Left ventricle myocardium inferior (tissue), 1 donor: ENCODE measurements at places on chromosomes 12 and 14. TPM values are rescaled to one million over a fixed set of nuclear protein-coding genes. Genes with fewer than 3 reads are reported as not detected.

DNA sequence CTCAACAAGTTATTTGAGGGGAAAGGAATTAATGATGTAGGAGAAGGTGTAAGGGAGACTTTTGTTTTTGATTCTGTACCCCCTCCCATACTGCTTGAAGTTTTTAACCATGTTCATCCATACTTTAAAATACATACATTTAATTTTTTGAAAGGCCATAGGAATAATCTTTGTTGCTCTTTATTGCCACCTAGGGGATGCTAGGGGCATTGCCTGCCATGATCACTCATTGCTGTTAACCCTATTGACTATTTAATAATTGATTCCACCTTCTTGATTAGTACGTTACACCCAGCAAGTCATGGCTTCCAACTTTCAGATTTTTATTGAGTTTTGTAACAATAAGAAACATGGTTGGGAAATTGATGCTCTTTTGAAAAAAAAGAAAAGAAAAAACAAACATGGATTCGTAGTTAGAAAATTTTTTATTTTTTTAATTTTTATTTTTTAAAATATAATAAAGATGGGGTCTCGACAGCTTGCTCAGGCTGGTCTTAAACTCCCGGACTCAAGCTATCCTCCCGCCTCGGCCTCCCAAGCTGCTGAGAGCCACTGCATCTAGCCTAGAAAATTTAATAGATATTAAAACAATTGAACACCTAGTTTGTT, 8.5 kb upstream of the PRKAB1 start:
- no peak overlapping the region for H3K27ac ChIP-seq
- H3K36me3 ChIP-seq: no peaks in the 10 kb centered on the region
- DNase-seq: no peak
- no peaks in the 10 kb centered on the region for H3K27me3 ChIP-seq
- no peaks in the 10 kb centered on the region for H3K4me1 ChIP-seq

GRCh38 chr14:64910847-64911495, 3.3 kb upstream of the CHURC1 start:
- no peak overlapping the region for H3K4me3 ChIP-seq
- peaks cover 22% of the 10 kb centered on the region for H3K4me1 ChIP-seq
- no peak overlapping the region for H3K27ac ChIP-seq
- no peaks in the 10 kb centered on the region for H3K36me3 ChIP-seq
- DNase-seq: no peak
- H3K27me3 ChIP-seq: no peaks in the 10 kb centered on the region

GRCh38 chr14:50030036-50030435, 86.3 kb downstream of the VCPKMT start:
- H3K27me3 ChIP-seq: no peaks in the 10 kb centered on the region
- DNase-seq: no peak
- H3K4me1 ChIP-seq: no peaks in the 10 kb centered on the region
- no peaks in the 10 kb centered on the region for H3K36me3 ChIP-seq

DNA sequence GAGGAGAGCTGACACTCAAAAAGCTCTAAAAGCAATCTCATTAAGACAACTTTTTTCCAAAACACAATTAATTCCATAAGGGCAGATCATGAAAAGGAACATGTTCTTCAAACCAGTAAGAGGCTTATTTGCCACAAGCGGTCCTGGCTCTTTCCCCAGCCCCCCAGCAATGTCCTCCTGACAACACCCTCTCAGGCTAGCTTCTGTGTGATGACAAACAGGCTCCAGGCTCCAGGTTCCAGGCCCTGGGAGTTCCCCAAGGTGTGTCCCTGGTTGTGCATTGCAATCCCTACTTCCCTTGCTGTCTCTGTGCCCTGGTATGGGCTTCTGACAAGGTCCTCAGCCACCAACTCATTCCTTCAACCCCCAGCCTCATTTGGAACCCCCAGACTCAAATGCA, 8.9 kb downstream of the HVCN1 start:
- H3K27ac ChIP-seq: no peak overlapping the region
- H3K36me3 ChIP-seq: peaks cover 20% of the 10 kb centered on the region
- H3K4me1 ChIP-seq: peaks cover 33% of the 10 kb centered on the region
- no peaks in the 10 kb centered on the region for H3K27me3 ChIP-seq
- H3K4me3 ChIP-seq: no peak overlapping the region

DNA sequence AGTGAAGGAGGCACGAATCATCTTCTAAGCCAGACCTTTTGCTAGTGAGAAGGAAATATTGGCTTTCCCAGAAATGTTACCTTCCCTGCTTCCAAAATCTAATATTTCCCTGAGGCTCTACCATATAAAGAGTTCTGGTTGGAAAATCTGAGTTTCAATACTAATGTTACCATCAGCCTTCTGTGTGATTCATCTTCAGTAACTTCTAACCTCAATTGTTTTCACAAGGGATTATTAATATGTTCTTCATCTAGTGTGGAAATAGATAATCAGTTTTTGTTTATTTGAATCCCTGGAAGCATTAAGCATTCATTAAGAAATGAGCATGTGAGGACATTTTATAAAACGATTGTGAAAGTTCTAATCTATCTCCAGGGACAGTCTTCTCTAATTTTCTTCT, 720.9 kb downstream of the AACS start:
- H3K4me1 ChIP-seq: no peaks in the 10 kb centered on the region
- H3K4me3 ChIP-seq: no peak overlapping the region
- no peak overlapping the region for H3K27ac ChIP-seq
- DNase-seq: no peak
- no peaks in the 10 kb centered on the region for H3K36me3 ChIP-seq

GRCh38 chr12:82857911-82858533, 171.3 kb downstream of the TMTC2 start:
- H3K4me1 ChIP-seq: peaks cover 12% of the 10 kb centered on the region
- DNase-seq: no peak
- no peak overlapping the region for H3K4me3 ChIP-seq
- H3K27ac ChIP-seq: peak overlapping the region; percentile 28
- H3K36me3 ChIP-seq: peaks cover 5% of the 10 kb centered on the region
- no peaks in the 10 kb centered on the region for H3K27me3 ChIP-seq

GRCh38 chr12:27382171-27382795, 49.6 kb downstream of the BMAL2 start:
- no peaks in the 10 kb centered on the region for H3K36me3 ChIP-seq
- no peak overlapping the region for H3K27ac ChIP-seq
- H3K4me3 ChIP-seq: no peak overlapping the region
- no peaks in the 10 kb centered on the region for H3K27me3 ChIP-seq

GRCh38 chr12:87923361-87923760, 105.8 kb downstream of the C12orf50 start:
- H3K27me3 ChIP-seq: no peaks in the 10 kb centered on the region
- H3K4me3 ChIP-seq: no peak overlapping the region
- DNase-seq: no peak
- no peaks in the 10 kb centered on the region for H3K36me3 ChIP-seq
- no peaks in the 10 kb centered on the region for H3K4me1 ChIP-seq

DNA sequence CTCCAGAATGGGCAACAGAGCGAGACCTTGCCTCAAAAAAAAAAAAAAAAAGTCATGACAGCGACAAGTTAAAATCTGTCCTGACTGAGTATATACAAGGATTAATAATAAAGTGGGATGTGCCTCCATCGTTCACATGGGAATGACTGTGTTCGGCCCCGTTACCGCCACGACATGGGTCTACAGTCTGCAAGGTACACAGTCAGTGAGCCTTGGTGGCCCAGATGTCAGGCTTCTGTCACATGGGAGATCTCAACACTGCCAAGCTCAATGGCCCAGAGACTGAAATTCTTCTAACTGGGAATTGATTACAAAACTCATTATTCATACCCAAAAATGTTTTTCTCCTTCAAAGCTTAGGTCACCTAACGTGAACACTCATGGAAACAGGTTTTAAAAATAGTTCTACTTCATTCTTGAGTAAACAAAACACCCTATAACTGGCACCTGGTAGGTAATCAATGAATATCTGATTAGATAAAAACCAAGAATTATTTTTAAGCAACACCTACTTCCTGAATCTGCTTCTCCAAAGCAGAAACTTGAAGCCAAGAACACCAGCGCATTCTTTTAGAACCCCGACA, 66.0 kb downstream of the NT5DC3 start:
- H3K4me1 ChIP-seq: peaks cover 9% of the 10 kb centered on the region
- no peaks in the 10 kb centered on the region for H3K27me3 ChIP-seq
- no peak overlapping the region for H3K4me3 ChIP-seq
- peaks cover 9% of the 10 kb centered on the region for H3K36me3 ChIP-seq

The RECQL gene
- 23.1 TPM for total RNA-seq

The SYNDIG1L gene
- 0.11 TPM for total RNA-seq

The TMEM52B gene
- total RNA-seq: not detected
